CD4-positive, CD25-positive, alpha-beta regulatory T cell (primary cell): ENCODE measurements at places on chromosomes 16 and 17. TPM values are rescaled to one million over a fixed set of nuclear protein-coding genes. Genes with fewer than 3 reads are reported as not detected.

- DNase-seq, result no peak
These were observed 107.3 kb downstream of the SPAG9 start for GRCh38 chr17:51013322-51013721.

Gene RPL26
- polyA plus RNA-seq, result 1,483 TPM

- DNase-seq, result no peak
These were observed 24.2 kb downstream of the SIAH1 start for GRCh38 chr16:48361012-48361411.

GRCh38 chr16:27801289-27801945 lies 251.5 kb downstream of the KATNIP start:
- no peak for DNase-seq

Gene FXR2
- 9.9 TPM for polyA plus RNA-seq

Gene TEKT5
- 0.24 TPM for polyA plus RNA-seq

Gene MYH13
- polyA plus RNA-seq, result not detected

Gene CDH15
- not detected for polyA plus RNA-seq

DNA sequence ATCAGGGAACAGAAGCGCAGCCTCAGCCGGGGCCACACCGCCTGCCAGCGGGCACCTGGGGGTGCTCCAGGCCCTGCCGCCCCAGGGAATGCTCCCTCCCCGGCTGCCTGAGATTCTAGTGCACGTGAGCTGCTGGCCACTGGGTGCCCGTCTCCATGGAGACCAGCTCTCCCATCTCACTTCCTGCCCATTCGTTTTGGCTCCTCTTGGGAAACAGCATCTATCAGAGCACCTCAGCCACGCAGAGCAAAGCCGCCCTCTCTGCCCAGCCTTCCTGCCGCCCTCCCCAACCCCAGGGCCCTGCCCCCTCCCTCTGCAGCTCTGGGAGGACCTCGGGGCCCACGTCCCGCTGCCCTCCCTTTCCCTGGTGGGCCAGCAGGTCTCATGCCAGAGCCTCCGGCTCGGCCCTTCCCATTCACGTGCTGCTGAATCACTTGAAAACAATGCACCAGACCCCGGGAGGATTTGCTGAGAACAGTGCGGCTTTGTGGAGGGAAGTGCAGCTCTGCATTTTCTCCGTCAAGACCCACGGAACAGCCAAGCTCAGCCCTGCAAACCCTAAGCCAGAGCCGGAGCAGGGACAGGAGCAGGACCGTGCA lies 19.4 kb downstream of the CEP295NL start:
- no peak for DNase-seq

DNA sequence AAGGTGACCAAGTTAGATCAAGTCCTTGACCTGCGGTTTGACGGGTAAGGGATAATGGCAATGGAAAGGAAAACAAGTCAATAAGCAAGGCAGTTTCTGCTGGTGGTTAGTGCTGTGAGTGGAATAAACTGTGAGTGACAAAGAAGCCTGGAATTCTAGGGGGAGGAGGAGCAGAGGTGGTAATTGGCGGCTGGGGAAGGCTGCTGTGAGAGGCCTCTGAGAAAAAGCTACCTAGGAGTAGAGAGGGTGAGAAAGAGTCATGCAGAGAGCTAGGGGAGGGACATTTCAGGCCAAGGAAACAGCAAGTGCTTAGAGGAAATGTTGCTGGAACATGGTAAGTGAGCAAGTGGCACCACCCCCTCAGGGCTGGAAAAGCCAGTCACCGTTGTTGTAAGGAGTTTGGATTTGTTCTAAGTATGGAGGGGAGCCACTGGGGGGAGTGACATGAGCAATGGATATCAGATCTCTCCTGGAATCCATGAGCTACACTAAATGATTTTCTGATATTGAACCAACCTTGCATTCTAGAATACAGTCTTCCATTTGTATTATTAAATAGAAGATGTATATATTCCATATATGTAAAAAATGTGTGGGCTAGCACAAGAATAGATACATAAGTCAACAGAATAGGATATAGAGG lies 6.7 kb downstream of the NLRC3 start:
- no peak for DNase-seq

DNA sequence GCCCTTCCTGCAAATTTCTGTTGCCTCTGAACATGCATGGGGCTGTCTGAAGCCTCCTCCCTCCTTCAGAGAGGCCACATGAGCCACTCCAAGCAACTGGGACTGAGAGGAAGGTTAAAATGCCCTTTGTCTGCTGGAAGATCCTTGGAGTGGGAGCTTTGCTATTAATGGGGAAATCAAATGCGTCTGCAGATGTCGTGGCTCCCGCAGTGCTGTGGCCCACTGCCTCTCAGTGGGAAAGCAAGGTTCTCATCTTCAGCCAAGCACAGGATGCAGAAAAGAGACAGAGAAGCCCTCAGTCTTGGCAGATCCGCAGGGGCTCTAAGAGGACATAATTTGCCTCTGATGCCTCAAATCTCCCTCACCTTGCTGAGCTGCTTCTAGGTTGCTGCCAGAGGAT lies 34.8 kb downstream of the PEMT start:
- no peak for DNase-seq

Gene FGF11
- polyA plus RNA-seq, result not detected

DNA sequence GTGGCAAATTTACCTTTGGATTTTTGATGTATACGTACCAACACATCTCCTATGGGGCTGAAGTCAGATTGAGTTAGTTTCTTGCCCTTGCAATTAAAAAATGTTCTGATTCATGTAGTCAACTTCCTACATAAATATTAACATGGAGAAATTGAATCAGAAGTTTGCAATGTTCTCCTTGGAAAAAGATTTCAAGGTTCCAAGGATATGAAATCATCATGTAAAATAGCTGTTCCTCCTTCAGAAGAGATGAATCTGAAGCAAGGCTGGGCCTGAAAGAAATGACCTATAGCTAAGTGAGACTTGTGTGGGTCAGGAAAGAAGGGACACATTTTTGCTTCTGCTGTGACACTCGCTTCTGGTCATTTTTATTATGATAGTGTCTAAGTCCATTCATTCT lies 131.7 kb downstream of the RGS9 start:
- no peak for DNase-seq

DNA sequence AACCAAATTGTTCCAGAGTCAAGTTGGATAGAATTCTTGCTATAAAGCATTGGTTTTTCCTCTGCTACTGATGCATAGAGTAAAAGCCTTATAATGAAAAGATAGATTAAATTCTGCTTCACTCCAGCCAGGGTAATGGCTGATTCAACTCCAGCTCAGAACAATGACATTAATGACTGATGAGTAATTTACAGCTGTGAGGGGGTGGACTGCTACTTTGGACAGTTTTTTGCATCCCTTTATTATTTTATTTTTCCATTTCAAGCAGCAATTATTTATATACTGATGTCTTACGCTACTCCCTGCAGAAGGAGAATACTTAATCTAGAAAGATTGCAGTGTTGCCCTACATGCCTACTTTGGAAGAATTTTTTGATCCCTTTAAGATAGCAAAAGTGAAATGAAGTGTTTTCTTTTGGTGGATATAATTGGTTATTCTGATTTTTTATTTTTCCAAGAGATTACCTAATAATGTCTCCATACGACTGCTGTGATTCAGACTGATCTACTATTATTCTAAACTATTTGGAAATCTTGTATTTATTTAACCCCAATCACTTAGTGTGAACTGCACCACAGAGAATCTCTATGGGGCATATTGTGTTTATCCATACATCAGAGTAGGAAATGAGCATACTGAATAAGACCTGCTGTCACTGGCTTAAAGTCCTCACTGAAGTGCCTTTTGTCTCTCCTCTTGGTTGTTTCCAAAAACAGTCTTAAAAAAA lies 149.5 kb downstream of the TRIM37 start:
- no peak for DNase-seq

DNA sequence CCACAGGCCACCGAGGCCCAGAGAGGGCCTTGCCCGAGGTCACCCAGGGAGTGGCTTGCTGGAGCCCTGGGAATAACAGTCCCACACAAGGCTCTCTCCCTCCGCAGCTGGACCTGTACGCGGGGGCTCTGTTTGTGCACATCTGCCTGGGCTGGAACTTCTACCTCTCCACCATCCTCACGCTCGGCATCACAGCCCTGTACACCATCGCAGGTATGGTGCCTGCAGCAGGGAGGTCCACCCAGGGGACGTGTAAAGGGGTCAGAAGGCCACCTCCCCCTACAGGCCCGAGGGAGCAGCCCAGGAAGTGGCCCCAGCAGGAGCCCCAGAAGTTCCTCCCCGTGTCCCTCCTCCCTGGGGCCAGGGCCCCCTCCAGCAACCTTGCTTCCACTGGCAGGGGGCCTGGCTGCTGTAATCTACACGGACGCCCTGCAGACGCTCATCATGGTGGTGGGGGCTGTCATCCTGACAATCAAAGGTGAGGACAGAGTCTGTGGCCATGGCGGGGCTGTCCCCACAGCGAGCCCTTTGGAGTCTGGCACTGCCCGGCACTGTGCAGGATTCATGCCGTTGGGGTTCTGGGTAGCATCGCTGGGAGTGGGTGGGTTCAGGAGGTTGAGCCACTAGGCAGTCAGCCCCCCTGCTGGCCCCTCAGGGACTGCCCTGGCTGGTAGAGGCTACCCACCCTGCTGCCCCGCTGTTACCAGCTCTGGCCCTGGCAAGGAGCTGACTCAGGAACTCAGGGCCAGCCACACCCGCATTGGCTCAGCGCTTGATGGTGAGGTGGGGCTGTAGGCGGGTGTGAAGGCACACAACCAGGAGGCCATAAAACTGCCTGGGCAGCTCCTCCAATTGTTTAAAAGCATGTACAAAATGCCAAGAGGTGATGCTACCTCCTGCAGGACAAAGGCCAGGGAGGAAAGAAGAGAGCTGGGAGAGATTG lies 17.3 kb downstream of the SLC5A10 start:
- DNase-seq, result no peak
